CD4-positive, alpha-beta T cell treated with Interleukin-6 for 4 hours (primary cell): ENCODE measurements at places on chromosomes 11 and 22.

- DNase-seq: no peak
Measured at GRCh38 chr22:43750751-43751150, 61.4 kb downstream of the EFCAB6 start.

GRCh38 chr22:33024626-33025025 lies 33.6 kb downstream of the SYN3 start:
- no peak for DNase-seq

DNA sequence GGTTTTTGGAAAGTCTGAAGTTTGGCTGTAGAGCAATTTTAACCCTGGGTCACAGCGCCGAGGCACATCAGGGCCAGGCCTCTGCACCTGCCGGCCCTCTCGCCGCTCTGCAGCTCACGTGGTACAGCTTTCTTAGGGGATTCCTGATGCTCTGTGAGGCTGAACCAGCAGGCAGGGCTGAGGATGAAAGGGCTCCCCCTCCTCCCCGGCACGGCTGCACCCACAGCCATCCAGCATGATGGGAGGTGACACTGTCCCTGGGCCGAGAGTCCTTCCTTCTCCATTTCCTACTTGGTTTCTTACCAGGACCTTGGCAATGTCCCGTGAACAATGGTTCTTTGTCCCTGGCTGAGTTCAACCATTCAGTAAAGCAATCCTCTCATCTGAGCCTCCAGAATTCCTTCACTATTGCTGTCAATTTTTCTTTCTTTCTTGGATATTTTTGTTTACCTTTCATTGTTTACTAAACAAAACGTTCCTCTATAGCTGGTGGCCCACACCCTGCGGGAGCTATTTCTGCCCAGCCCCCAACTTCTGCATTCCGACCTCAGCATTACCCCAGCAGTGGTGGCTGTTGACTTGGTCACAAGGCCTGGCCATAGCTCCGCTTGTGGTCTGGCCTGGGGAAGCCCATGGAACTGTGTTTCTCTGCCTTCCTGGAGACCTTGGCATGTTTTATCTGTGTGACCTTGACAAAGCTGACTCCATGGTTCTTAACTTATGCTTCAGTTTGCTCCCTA lies 172.8 kb upstream of the B3GAT1 start:
- DNase-seq: no peak

DNA sequence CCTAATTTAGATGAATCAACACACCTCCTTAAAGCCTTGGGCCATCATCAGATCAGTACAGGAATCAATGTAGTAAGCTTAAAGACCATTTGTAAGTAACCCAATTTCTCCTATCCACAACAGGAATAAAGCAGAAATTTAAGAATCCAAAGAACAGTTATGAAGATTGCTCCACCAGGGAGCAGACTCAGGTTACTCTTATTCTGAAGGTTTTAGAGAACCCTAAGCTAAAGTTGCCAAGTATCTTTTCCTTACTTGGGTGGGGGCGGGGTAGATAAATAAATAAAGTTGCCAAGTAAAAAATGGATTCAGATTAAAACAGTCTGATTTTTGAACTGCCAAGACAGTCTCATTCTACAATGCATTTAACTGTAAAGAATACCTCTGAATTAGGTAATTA lies 18.1 kb downstream of the CKAP5 start:
- DNase-seq: no peak

DNA sequence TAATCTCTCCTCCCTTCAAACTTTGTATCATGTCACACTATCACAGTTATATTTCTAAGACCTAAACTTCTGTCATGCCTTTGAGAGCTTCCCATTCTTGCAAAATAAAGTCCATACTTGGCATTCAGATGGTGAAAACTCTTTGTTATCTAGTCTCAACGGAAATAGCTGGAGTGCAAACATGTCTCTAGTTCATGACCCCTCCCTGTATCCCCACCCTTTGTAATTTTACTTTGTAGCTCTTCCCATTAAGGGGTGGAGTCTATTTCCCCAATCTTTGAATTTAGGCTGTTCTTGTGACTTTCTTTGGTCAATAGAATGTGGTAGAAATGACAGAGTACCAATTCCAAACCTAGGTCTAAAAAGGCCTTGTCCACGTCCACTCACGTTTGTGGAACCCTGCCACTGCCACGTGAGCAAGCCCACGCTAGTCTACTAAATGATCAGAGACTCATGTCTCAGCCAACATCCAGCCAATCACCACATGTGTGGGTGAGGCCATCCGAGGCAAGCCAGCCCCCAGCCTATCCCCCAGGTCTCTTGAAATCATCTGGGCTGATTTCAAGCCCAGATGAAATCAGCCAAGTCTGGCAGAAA lies 23.4 kb downstream of the SLN start:
- no peak for DNase-seq

GRCh38 chr11:16160146-16160545 lies 196.2 kb downstream of the SOX6 start:
- no peak for DNase-seq

DNA sequence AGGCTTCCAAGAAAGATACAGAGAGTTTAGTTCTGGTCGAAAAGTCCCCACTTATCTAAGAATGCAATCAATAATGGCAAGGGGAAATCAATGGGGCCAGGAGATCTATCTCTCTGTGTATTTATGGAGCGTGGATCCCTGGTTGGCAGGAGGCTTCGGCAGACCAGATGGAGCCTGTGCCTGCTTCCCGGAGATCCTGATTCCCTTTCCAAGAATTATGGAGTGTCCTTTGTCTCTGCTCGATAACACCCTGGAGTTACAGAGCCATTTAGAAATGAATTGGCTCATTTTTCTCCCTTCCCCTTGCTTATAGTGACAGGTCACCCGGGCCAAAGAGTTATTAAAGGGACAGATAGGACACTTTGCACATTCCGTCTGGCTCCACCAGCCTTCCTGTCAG lies 92.4 kb downstream of the ISX start:
- no peak for DNase-seq

DNA sequence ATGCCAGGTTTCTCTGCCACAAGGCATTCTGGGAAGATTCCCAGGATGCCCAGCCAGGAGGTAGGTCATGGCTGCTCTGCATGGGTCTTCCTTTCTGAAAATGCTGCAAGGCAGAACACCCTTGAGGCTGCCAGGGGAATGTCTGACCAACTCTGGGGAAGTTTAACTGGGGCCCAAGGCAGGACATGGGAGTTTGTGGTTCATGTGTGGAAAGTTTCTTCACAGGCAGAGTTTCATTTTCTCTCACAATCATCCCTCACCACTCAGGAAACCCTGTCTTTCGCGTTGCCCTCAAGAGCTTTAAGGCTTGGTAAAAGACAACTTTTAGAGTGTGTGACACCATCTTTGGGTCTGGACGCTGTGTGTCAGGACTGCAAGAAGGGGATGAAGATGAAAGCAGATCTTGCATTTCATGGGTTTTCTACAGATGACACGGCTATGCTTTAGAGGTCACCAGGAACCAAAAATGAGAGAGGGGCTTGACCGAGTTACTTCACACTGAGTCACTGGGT lies 133.5 kb downstream of the CD44 start:
- peak; percentile 54 for DNase-seq

DNA sequence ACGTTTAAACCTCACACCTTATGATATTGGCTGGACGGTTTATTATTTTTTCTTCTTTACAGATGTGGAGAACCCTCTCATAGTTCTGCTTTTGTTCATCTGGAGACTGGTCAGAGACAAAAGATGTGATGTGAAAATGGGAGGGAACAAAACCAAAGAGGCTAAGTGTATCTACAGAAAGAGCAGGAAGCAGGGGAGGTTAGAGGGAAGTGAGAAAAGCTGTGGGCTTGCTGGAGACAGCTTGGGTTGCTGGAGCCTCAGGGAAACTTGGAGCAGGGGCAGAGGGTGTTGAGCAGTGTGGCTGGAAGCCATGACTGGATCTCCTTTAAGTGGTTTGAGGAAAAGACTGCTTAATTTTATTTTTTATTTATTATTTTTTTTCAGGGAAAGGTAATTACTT lies 79.0 kb upstream of the SNX19 start:
- DNase-seq: no peak

DNA sequence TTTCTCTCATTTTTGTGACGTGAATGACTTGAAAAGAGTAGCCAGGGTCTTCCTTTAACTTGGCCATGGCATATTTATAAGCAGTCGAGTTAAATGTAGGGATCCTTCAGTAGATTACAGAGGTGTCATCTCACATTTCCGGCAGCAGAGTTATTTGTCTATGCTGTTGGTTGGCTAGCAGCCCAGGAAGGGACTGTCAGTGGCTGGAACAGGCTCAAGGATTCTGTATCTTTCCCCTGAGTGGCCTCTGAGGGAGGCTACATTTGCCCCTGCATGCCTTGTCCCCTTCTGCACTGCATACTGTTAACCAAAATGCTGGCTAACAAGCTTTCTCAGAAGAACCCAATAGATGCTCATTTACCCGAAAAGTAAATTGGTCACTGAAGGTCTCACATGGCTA lies 187.6 kb downstream of the PGR start:
- DNase-seq: no peak

- peak; percentile 19 for DNase-seq
Measured at GRCh38 chr11:93444617-93445073, 98.5 kb downstream of the SMCO4 start.

- peak; percentile 30 for DNase-seq
Measured at GRCh38 chr11:116840224-116840745, 2.9 kb upstream of the APOA1 start.

- peak; percentile 89 for DNase-seq
Measured at GRCh38 chr11:85663753-85664614, 945 bp downstream of the CREBZF start.

DNA sequence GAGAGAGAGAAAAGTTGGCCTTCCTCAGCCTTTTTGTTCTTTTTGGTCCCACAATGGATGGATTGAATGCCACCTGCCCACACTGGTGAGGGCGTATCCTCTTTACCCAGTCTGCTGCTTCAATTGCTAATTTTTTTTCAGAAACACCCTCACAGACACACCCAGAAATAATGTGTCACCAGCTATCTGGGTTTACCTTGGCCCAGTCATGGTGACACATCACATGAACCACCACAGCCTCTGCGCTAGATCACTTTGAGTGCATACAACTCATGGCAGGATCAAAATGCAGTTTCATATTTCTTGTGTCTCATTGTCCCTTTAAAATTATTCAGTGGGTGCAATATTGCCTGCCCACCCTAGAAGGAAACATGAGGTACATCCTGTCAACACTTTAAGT lies 63.3 kb downstream of the ADAMTS15 start:
- DNase-seq: no peak

DNA sequence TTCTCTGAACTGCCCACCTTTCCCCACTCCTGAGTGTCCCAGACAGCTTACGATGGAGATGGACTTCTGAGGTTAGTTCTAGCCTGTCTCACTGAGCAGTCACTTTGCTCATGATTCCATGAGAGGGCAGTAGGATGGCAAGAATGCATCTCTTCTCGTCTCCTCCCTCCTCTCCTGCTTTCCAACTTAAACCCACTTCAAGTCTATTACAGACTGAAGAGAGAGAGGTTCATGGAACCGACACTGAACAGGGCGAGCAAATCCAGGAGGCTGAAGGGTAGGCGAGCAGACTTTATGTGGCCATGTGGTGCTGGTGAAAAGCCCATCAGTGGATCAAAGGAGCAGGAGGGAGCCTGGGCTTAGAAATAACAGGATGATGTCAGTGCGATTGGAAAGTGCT lies 38.6 kb downstream of the CEP164 start:
- DNase-seq: no peak

- no peak for DNase-seq
Measured at GRCh38 chr22:49574881-49575702, 252.6 kb downstream of the BRD1 start.

GRCh38 chr11:65438257-65439151 lies 15.9 kb downstream of the NEAT1 start:
- no peak for DNase-seq

DNA sequence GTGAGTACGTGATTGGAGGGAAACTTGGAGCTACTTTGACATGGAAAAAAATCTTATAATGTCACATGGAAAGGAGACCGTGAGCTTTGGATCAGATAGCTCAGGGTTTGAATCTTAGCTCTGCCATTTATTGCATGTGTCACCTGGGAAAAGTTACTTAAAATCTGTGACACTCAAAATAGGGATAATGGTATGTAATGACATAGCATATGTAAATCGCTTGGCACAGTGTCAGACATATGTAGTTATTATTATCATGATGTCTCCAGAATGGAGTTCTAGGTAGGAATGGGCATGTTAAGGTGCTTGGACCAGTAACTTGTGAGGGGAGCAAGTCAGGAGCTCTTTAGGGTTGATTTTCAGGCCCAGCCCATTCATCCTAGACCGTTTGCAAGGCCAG lies 75.8 kb downstream of the GRIK4 start:
- no peak for DNase-seq

GRCh38 chr11:40384991-40385390 lies 1074.5 kb downstream of the LRRC4C start:
- no peak for DNase-seq

GRCh38 chr22:38834991-38835390 lies 8.8 kb downstream of the NPTXR start:
- no peak for DNase-seq

DNA sequence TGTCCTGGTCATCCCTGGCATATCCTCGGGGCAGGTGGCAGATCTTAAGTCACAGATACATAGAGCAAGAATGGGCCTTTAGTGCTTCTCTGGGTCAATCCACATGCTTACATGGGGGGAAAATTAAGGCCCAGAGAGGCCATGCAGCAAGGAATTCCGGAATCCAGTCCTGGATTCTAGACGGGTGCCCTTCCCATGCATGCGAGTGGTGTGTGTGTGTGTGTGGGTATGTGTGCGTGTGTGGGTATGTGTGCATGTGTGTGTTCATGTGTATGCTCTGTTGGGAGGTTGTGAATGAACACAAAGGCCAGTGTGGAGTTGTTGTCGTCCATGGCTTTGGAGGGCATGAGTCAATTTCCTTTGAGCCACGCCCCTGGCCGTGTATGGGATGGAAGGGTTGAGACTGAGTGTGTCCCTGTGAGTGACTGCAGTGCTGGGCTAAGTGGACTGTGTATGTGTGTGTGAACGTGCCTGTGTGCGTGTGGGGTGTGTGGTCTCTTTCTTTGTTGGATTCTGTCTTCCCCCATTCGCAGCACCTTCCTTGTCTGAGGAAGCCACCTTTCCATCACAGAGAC lies 33.4 kb upstream of the EIF3D start:
- no peak for DNase-seq

- no peak for DNase-seq
Measured at GRCh38 chr11:70616938-70617654, 218.8 kb downstream of the CTTN start.

- DNase-seq: no peak
Measured at GRCh38 chr11:48141475-48142122, 75.0 kb upstream of the OR4B1 start.

- no peak for DNase-seq
Measured at GRCh38 chr11:111365722-111366559, 13.1 kb downstream of the POU2AF1 start.

DNA sequence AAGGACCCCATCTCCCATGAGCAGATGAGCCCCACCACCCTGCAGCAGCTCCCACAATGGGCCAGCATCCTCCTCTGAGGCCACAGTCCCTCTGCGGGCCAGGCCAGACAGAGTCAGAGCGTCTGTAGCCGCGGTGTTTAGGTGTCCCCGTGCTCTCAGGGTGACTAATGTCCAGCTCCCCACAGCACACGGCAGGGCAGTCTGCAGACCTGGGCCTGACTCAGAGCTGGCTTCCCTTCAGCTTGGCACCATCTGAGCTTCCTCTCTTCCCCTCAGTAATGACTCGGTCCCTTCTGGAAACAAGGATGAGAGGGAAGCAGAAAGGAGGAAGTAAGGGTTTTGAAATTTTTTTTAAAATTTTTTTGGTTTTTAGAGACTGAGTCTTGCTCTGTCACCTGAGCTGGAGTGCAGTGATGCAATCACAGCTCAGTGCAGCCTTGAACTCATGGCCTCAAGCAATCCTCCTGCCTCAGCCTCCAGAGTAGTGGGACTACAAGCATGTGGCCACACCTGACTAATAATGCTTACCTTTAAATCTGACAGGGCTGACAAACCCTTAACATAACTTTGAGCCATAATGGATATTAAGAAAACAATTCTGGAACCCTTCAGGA lies 28.5 kb downstream of the LRRC74B start:
- DNase-seq: no peak

- DNase-seq: no peak
Measured at GRCh38 chr11:97761175-97761574, 1259.6 kb upstream of the CNTN5 start.
